CD4-positive, alpha-beta T cell treated with Interleukin-10 for 1 hour (primary cell): ENCODE measurements at places on chromosomes 2 and 18.

GRCh38 chr2:231890896-231891513 is 35.2 kb downstream of the NPPC start:
- DNase-seq: no peak

GRCh38 chr2:3483986-3484960 is 35.1 kb downstream of the ADI1 start:
- DNase-seq: no peak

- no peak for DNase-seq
Measured at GRCh38 chr2:43524177-43524965, 71.5 kb downstream of the THADA start.

DNA sequence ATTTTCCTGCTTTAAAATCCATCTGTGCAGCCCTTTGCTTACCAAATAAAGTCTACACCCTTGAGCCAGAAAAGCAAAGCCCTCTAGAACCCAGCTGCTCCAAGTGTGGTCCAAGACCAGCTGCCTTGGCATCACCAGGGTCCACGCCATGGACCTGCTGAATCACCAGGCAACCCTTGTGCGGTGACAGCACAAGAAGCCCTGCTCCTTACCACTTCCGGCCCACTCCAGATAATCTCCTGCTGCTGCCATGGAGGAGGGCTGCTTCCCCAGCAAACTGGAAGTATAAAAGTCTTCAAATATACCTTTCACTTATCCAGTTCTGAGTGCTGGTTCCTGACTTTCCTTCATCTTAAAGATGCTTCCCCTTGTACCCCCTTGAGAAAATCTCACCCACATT is 106.0 kb upstream of the PKDCC start:
- no peak for DNase-seq
